ENCODE measurements at places on chromosomes 12 and 14.

- no peak for DNase-seq
Measured at GRCh38 chr12:1695886-1696670, 5.2 kb downstream of the ADIPOR2 start.

- DNase-seq = no peak
Measured at GRCh38 chr12:5480218-5480937, 48.5 kb downstream of the NTF3 start.

DNA sequence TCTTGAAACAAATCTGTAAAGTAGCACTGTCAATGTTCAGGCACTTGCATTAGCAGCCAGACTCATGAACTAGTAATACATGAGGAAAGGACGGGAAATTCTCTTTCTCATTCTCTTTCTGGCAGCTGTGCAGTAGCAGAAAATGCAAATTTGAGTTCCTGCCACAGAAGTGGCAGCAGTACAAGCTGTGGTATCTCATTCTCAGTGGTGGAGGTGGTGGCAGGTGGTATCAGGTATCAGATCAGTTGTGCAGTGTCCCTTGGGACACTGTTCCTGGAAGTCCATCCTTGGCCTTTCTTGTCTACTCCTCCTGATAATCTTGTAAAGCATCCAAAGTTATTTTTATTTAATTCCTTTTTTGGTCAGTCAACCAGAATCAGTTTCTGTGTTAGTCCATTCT lies 103.0 kb downstream of the C12orf42 start:
- no peak for DNase-seq

DNA sequence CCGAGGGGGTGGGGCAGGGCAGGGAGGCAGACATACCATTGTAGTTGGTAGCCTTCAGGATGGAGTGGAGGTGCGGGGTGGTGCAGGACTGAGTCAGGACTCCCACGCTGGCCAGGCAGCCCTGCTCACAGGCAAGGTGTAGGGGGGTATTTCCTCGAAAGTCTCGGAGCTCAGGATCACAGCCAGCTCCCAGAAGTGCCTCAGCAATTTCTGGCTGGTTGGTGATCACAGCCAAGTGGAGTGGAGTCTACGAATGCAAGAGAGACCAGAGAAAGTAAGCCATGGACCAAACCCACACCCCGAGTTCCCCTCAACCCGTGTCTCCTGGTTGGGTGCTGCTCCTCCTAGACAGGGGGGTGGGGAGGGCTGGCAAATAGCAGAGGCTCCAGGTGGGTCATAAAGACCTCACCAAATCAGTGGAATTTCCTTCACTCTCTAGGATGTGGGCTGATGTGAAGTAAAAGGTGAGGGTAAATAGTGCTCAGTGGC lies 1.4 kb downstream of the NFKBIA start:
- DNase-seq = no peak

GRCh38 chr12:122265886-122266229 lies 436 bp downstream of the VPS33A start:
- peak; percentile 32 for DNase-seq

DNA sequence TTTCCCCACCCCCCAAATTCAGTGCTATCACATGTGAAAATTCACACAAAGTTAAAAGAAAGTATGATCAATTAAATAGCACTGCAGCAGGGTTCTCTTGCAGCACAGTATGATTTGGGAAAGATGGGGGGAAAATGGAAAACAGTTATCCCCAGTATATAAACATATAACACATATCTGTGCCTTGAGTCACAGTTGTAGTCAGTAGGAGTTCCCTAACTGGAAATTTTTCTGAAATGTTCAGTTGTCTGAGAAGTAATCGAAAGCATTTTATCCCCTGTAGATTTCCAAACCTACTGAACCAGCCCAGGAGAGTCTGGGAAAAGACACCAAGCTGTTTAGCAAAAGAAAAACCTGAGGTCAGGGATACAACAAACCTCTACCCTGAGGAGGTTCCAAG lies 47.0 kb downstream of the C12orf50 start:
- DNase-seq = no peak

DNA sequence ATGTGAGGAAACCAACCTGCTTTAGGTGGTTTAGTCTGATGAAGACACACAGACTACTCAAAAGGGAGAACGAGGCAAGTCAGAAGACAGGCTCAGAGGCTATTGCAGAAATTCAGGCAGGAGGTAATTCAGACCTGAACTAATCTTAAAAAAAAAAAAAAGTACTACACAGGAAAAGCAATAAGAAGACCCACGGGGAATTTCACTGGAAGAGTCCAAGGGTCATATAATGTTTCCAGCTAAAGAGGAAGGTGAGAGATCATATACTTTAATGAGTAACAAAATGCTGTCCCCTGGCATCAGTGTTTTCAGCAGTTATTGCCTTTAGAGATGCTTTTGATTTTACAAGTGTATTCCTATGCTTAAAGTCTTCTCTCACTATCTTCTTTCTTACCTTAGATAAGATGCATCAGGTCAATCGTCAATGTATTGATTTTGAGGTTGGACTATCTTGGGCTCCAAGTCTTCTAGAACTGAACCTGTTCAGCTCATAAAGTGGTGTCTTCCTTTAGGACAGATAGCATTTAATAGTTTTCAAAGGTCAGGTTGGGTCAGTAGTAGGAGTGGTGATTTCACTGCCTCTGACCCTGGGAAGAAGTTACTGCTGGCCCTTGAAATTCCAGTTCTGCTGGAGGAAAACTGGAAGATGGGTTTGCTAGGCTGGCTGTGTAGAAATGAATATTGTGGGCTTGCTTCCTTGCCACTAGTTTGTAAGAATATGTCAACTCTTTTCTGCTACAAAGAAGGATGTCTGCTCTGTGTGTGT lies 60.0 kb downstream of the FAR2 start:
- no peak for DNase-seq

DNA sequence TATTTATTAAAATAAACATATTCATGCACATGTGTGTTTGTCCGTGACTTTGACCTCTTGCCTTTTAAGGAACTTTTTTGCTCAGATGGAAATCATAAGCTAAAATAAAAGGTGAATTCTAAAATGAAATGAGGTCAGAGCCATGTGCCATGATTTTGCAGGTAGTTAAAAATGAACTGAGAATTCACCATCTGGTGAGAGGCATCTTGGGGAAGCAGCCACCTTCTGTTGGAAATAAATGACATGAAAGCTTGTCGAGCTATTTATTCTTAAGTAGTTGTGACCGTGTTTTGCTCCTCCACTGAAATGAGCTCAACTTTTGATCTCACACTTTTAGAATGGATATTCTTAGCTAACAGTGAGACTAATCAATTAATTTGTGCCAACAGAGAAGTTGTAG lies 56.8 kb upstream of the CNOT2 start:
- no peak for DNase-seq

DNA sequence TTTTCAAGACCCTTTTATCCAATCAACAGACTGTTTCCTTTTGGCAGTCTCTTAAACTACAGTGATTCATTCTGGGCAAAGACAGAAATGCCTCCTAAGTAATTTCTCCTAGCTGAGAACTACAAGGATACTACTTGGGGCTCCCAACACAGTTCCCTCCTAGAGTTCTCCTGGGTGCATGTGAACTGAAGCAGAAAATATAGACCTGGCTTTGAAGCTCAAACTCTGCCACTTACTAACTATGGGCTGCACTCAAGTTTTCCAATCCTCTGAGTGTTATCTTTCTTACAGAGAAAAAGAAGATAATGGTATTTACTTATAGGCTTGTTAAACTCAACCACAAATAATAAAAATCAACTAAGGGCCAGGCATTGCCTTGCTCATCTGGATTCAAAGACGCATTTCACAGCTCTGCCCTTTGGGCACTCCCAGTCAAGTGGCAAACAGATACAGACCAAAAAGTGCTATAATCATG lies 97.6 kb downstream of the EFCAB11 start:
- DNase-seq = no peak

- DNase-seq = no peak
Measured at GRCh38 chr12:102463659-102464249, 16.6 kb downstream of the IGF1 start.

- no peak for DNase-seq
Measured at GRCh38 chr12:82596483-82596882, 90.2 kb upstream of the TMTC2 start.

DNA sequence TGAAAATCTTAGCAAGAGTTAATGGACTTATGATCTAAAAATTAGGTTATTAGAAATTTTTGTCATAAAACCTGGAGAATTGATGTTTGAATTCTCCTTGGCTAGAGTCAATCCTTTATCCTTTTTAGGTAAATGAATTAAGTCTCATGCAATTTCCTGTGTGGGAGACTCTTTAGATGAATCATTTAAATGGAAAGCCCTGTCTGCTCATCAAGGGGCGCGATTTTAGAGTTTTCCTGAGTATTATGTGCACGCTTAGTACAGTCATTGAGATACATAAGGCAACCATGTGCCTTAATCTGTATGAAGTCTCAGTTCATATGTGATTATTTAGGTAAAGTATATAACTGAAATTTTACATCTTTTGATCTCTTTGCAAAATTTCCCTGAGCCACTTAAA lies 974.7 kb downstream of the NRXN3 start:
- no peak for DNase-seq

GRCh38 chr12:47249082-47249481 lies 169.3 kb upstream of the AMIGO2 start:
- no peak for DNase-seq

GRCh38 chr14:24092110-24092504 lies 2.0 kb upstream of the PCK2 start:
- no peak for DNase-seq

DNA sequence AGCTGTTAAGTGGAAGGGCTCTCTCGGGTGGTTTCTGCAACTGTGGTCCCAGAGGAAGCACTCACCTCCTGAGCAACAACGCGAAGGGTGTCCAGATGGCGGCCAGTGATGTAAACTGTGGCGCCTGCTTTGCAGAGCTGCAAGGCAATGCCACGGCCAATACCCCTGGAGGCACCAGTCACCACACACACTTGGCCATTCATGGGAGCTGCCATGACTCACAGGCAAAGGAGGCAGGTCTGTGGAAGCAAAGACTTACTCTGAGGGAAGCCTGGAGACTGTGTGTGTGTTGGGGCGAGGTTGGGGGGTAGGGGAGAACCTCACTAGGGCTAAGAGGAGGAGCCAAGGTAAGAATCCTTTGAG lies 707 bp downstream of the DHRS1 start:
- DNase-seq = no peak
